ENCODE measurements at places on chromosomes 7 and 10.

DNA sequence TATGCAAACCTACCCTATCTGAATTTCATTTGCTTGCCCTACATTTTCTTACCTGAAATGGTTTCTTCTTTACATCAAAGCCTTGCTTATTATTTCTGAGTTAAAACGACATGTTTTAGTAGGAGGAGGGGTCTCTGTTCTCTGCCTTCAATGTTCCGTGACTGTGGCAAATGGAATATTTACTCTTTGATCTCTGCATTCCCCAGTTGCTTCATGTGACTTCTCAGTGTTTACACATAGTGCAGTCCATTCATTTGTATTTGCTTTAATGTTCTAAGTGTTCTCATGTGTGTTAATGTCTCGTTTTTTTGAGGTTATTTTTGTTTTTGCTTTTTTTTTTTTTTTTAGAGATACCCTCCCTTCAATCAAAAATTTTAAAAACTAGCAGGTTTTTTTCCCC lies 75.8 kb downstream of the GNAI1 start:
- no peak for DNase-seq

GRCh38 chr7:121280656-121281055 lies 48.1 kb upstream of the WNT16 start:
- no peak for DNase-seq

GRCh38 chr10:132521466-132522102 lies 16.0 kb upstream of the INPP5A start:
- no peak for DNase-seq

- no peak for DNase-seq
Observed at GRCh38 chr7:112603673-112604072, 122.9 kb downstream of the LSMEM1 start.

DNA sequence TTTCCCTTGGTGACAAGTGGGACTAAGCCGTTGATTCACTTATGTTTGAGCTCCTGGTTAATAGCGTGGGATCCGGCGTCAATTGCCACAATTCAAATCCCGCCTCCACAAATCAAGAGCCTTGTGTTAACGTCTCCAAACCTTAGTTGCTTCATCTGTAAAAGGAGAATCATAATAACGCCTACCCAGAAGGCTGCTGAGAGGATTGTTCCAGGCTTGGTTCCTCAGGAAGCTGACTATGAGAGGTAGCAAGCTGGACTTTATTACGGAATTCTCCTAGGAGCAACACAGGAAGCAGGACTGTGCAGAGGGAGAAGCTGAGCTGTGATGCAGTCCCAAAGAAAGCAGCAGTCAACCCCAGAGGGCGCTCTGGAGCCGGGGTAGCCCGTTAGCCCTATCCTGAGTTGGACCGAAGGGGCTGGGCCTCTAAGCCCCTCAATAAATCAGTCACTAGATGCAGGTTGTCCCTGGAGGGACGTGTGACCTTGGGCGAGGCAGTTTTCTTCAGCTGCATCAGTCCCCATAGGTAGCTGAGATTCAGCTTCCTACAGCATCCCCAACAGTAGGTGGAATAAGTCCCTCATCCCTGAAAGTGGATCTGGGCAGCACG lies 6.9 kb upstream of the BAG3 start:
- DNase-seq = no peak

DNA sequence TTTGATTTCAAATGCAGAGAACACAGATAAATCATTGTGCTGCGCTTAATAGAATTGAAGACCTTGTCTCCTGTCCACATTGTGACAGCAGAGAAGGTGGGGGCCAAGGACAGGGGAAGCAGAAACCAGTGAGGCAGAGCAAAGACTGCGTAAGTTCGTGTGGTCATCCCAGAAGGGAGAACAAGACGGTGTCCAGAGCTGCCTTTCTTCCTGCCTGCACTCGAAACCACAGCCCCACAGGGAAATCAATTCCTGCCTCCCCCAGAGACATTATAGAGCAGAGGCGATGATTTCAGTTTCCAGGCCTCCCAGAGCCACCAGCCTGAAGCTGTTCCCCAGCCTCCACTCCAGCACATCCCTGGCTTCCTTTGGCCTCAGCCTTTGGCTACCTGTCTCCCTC lies 39.7 kb upstream of the UCN3 start:
- no peak for DNase-seq

GRCh38 chr7:130114374-130114773 lies 44.0 kb downstream of the KLHDC10 start:
- DNase-seq = no peak

GRCh38 chr7:27723085-27723484 lies 16.9 kb upstream of the TAX1BP1 start:
- DNase-seq = no peak

- DNase-seq = no peak
Observed at GRCh38 chr10:120098232-120098930, 205.9 kb downstream of the SEC23IP start.

DNA sequence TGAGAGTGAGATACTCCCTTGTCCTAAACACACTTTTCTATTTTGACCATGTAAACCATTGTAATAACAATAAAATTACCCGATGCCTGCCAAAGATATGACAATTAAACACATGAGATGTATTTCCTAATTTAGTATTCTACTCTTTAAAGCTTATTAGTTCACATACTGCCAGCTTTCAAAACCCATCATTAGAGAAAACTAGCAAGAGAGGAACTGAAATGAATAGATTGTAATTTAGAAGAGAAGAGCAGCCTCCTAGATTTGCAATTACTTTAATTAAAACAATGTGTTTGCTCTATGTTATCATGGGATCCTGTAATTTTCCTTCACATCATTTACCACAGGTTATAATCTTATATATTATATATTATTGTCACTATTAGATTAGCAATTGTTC lies 428.2 kb downstream of the THSD7A start:
- no peak for DNase-seq

DNA sequence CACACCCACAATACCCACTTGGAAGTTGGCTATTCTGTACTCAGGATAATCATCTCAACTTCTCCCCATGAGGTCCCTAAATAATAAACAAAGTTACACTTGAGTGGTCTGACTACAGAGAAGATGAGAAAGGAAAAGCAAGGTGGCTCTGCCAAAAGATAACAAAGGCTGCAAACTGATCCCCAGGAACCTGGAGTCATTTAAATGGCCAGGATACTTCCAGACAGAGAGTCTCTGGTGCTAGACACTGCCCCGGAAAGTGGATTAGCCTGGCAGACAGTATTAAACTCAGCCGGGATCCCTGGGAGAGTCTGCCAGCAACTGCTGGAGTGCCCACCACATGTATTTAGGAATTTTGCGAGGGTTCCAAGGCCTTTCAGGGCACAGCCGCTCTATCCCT lies 93.7 kb downstream of the DGKI start:
- DNase-seq = no peak

- DNase-seq = no peak
Observed at GRCh38 chr7:50981743-50982142, 199.0 kb upstream of the GRB10 start.

DNA sequence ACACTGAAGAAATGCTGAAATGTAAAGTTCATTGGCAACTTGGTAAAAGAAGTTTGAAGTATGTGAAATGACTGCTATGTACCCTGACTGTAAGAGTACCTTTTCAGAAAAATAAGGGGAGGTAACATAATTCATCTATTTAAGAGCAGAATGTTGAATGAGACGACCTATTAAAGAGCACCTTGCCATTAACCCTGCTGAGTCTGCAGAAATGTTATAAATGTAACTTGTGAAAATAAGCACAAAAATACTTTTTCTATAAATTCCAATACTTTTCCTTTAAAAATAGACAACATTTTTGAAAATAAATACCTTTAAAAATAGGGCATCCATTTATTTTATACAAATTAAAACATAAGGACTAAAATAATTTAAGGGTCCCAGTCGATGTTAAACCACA lies 7.7 kb downstream of the TM9SF3 start:
- no peak for DNase-seq

DNA sequence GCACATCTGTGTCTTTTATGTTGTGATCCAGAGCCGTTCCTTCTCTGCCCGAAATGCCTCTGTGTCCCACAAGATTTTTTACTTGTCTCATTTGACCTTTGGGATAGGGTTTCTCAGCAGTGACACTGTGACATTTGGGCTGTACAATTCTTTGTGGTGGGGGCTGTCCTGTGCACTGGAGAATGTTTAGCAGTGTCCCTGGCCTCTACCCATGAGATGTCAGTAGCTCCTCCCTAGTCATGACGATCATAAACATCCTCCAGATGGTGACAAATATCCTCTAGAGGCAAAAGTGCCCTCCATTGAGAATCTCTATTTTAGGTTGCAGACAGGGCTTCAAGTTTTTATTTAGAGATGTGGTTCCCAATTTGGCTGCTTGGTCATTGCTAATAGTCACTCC lies 91.3 kb downstream of the PPP1R17 start:
- no peak for DNase-seq

- peak; percentile 27 for DNase-seq
Observed at GRCh38 chr7:99928994-99929729, at the start of gene GJC3. GJC3 (minus strand) TSS chr7:99929620; CDS start chr7:99929620, 0 bp downstream.

DNA sequence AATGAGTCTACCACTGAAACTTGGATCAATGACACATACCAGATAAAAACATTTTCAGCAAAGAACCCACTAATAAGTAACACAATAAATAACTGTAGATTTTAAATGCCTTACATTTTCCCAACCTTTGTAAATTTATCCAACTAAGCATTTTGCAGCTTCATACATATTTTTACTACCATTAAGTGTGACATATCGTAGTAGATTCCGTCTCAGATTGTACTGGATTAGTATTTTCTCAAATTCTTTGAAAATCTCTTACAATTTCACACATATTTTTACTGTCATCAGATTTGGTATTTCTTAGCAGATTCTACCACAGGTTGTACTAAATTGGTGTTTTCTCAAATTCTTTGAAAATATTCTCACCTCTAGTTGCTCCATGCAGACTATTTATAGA lies 26.0 kb downstream of the CCDC71L start:
- no peak for DNase-seq

GRCh38 chr10:83469728-83470331 lies 669.5 kb upstream of the GHITM start:
- DNase-seq = no peak

Data from GM19239 (cell line).